ENCODE measurements at places on chromosomes 4 and X. TPM values are rescaled to one million over a fixed set of nuclear protein-coding genes. Genes with fewer than 3 reads are reported as not detected.

GYPE gene
- 0.15 TPM for total RNA-seq

CCDC110 gene
- 1.7 TPM for total RNA-seq

CFI gene
- total RNA-seq = 74.3 TPM

DNA sequence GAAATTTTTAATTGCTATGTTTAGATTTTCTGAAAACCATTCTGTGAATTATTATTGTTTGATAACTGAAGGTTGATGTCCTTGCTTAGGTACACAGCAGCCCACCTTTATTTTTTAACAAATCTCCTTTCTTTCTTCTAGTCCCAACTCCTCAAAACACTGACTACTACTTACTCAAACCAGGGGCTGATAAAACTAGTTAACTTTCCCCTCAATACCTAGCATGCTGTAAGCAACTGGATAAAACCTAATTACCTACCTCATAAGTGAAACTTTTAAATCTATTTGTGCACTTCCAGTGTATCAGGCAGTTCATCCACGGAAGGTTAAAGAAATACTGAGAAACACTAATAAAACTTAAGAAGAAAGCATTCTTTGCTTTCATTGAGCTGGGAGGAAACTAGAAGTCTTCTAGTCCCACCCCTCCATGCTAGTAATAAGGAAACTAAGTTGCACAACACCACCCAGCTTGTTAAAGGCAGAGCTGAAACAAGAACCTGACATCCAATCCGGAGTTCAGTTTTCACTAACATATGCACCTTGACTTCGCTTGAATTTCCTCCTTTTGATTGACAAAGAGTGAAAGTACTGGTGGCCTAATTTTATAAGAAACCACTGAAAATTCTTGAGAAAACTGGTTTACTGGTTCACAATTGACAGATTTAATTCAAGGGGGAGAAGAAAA is 180.2 kb upstream of the TET2 start:
- no peaks in the 10 kb centered on the region for H3K27me3 ChIP-seq
- no peaks in the 10 kb centered on the region for H3K4me1 ChIP-seq
- no peaks in the 10 kb centered on the region for H3K36me3 ChIP-seq
- no peak for DNase-seq

GRCh38 chr4:163332526-163333406 is at the start of gene NPY1R:
Gene NPY1R (minus strand): TSS chr4:163332596. CDS start chr4:163326554, 6,042 bp downstream.
- H3K27me3 ChIP-seq = peaks cover 5% of the 10 kb centered on the region
- peak within 1 kb of the TSS; percentile 75 for H3K27ac ChIP-seq
- H3K36me3 ChIP-seq = no peaks in the 10 kb centered on the region
- peak; percentile 86 for DNase-seq
- peaks cover 6% of the 10 kb centered on the region for H3K4me1 ChIP-seq

CXCL11 gene
- not detected for total RNA-seq

DNA sequence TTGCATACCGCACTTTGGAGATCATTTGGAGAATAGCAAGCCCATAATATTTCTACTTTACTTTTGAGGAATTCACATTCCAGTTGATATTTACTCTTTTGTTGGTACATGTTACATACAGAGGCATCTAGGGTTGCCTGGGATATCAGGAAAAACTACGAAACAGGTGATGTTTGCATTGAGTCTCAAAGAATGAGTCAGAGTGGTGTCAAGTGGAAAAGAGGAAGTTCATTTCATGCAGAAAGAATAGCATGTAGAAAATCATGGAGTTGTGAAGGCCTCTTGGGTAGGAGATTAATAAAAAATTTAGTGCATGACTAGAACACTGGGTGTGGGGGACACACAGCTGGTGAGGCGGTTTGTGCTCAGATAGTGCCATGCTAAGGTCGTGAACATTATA is 33.5 kb upstream of the ELOVL6 start:
- DNase-seq = no peak
- H3K27ac ChIP-seq = no peak overlapping the region
- no peak overlapping the region for H3K4me3 ChIP-seq
- no peaks in the 10 kb centered on the region for H3K36me3 ChIP-seq
- no peaks in the 10 kb centered on the region for H3K27me3 ChIP-seq
